ENCODE measurements at places on chromosomes 4 and X.

DNA sequence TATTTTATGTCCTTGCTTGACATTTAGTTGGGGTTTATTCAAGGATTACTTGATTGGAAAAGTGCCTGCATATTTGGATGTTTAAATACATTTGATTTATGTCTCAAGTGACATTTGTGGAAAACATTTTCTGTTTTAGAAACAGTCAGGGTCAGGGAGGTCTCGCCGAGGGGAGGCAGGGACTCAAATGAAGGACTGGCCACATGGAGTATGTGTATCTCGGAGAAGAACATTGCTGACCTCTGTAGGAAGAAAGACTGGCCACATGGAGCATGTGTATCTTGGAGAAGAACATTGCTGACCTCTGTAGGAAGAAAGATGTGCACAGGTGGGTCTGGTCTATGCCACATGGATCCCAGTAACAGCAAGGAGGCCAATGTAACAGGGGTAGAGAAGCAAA is 233.6 kb downstream of the TRIML1 start:
- DNase-seq: peak; percentile 3

GRCh38 chr4:74311696-74312313 is 3.5 kb downstream of the EPGN start:
- peak; percentile 87 for DNase-seq

DNA sequence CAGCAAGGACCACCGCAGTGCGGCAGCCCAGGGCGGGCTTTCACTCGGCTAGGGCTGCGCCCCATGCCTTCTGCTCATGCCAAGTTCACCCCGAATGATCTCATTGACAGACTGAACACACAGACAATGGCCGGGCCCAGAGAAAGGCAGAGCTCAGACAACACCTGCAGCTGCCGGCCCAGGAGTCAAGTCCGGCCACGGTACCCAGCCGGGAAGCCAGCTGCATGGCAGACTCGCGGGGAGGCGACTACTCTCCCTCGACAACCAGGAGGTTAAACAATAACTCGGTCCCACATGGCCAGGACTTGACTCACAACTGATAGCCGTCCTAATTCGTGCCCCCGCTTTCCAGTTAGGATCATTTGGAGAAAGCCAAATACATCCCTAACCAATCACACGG is 50.4 kb downstream of the ABLIM2 start:
- no peak for DNase-seq

GRCh38 chr4:105145903-105146275 is 787 bp upstream of the TET2 start:
- peak; percentile 48 for DNase-seq

DNA sequence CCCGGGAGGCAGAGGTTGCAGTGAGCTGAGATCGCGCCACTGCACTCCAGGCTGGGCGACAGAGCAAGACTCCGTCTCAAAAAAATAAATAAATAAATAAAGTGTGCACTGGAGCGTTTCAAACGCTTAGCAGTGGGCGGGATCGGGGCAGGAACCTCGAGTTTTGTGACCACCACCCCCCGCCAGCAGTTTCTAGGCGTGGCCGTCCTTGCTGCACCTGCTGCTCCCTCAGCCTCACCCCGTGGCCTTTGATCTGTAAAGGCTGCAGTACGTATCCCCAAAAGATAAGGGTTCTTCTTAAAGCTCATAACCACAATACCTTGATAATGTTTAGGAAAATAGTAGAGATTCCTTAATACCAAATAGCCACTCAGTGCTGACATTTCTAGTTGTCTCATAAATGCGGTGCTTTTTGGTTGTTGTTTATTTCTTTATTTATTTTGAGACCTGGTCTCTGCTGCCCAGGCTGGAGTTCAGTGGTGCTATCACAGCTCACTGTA is 33.2 kb downstream of the PCGF3 start:
- DNase-seq: no peak

DNA sequence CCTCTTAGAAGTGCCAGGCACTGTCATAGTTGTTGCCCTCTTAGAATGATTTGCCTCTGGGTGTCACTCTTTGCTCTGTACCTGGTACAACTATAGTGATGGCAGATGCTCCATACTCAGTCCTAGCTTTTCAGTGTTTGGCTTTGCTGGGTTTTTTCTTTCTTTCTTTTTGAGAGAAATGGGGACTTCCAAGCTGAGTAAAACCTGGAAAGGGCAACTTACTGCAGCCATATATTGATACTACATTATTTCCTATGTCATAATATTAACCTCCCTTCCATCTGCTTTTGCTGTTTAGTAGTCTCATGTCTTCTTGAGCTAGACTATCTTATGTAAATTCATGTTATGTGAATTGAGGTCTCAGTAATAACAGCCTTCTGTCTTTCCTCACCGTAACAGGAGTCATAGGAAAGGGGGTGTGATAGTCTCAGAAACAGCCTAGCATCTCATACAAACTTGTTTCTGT is 49.0 kb downstream of the NIPAL1 start:
- DNase-seq: no peak

DNA sequence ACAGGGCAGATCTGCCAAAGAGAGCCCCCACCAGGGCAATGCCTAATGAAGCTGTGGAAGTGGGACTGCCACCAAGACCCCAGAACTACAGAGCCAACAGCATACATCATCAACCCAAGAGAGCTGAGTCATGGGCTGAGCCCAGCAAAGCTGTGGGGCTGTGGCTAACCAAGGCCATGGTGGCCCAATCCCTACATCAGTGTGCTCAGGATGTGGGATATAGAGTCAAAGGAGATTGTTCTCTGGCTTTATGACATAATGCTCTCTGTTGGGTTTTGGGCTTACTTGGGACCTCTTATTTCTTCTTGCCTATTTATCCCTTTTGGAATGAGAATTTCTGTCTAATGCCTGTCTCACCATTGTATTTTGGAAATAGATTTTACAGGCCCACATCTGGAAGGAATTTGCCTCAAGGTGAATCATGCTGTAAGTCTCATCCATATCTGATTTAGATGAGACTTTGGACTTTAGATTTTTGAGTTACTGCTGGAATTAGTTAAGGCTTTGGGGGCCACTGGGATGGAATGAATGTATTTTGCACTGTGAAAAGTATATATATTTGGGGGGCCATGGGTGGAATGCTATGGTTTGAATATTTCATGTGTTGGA is 5.4 kb upstream of the PRDM5 start:
- DNase-seq: no peak

DNA sequence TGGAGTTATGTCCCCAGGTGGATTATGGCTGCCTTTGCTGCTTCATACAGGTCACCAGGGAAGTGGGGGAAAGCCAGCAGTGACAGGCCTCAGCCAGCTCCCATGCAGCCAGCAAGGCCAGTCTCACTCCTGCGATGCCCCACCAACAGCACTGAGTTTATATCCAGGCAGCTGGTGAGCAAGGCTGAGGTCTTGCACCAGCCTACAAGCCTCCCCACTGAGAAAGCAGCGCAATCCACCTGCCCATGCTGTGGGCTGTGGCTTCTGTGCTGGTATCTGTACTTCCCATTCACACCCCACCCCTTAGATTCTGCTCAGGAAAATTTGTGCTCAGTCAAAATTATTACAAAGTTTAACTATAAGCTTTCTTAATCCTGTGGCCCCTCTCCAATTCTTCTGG is 153.5 kb downstream of the HHIP start:
- DNase-seq: no peak

GRCh38 chrX:54280466-54280865 is 77.4 kb downstream of the WNK3 start:
- DNase-seq: no peak

- peak; percentile 7 for DNase-seq
These were observed 4.9 kb downstream of the PLAC8 start for GRCh38 chr4:83109480-83110222.

DNA sequence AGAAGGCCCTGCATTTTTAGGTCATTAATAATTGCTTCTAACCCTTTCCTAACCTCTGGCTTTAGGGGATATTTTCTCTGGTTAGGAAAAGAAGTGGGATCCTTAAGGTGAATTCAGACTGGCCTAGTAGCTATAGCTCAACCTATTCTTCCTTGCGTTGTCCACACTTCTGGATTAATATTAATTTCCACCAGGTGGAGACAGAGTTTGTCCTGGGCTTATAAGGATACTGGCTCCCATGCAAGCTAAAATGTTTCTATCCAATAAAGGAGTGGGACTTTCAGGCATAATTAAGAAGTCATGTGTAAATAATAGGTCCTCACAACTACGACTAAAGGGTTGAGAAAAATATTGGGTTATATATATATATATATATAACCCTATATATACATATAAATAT is 860.0 kb upstream of the POU3F4 start:
- peak; percentile 0 for DNase-seq

- no peak for DNase-seq
These were observed 63.6 kb upstream of the SH3RF1 start for GRCh38 chr4:169334335-169334734.

- no peak for DNase-seq
These were observed 153.2 kb upstream of the PRDX4 start for GRCh38 chrX:23514082-23514481.

- DNase-seq: no peak
These were observed 36.5 kb upstream of the RASL11B start for GRCh38 chr4:52825460-52826090.

GRCh38 chr4:36651253-36651652 is 369.8 kb downstream of the DTHD1 start:
- DNase-seq: no peak

DNA sequence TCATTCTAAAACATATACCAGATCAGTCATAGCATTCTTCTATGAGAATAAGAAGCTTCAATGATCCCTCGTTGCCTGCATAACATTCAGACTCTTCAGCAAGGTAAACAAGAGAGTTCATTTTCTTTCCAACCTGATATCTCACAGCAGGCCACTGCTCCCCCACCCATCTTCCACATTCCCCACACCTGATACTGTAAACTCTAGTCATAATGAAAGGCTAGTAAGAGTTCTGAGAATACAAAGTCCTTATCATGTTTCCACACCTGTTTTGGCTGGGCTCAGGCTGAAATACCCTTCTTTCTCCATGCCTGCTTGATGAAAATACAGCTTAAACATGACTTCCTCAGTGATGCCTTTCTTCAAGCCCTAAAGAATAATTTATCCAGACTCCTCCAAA is 2.3 kb upstream of the AASDH start:
- no peak for DNase-seq

DNA sequence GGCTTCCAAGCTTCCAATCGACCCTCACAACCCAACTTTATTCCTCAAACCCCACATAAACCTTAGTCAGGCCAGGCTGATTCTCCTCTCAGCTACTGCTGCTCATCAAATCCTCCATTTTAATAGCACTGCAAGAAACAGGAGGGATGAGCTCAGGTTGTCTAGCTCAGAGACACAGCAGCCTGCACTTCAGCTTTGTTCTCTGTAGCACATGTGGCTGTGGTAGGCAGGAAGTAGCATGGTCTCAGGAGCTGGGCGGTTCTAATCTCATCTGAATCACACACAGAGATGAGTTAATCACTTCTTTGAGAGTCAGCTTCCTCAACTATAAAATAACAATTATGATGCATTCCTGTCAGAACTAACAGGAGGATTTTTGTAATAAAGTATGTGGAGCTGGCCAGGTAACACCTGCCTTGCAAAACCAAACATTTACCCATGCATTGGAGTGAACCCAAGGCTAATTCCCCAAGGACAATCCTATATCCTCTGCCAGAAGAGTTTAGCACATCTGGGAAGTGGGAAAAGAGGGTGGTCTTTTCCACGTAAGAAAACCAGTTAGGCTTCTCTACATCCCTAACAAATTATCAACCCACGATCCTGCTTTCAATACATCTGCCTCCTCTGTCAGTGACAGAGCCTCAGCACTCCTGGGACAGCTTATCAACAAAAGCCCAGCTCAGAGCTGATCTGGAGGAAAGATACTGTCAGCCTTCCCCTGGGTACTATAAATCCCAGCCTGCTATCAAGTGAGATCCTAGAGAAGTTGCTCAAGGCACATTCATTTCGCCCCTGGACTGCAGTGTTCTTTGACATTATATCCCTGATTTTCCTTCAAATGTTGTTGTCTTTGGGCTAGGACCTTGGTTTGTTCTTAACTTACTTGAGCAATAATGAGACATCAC is 32.8 kb downstream of the ELOVL6 start:
- no peak for DNase-seq

DNA sequence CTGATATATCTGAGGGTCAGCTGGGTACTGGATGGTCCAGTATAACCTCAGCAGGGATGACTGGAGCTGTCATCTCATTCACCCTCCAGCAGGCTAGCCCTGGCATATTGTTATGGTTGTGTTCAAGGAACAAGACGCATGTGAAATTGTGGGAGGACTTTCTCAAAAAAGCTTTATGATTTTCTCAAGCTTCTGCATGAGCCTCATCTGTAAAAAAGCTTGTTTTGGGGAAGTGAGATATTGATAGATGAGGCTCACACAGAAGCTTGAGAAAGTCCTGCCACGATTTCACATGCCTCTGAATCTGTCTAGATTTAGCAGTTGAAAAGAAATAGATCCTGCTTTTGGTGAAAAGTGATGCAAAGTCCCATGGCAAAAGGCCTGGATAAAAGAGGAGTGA is 93.4 kb downstream of the SPCS3 start:
- no peak for DNase-seq

DNA sequence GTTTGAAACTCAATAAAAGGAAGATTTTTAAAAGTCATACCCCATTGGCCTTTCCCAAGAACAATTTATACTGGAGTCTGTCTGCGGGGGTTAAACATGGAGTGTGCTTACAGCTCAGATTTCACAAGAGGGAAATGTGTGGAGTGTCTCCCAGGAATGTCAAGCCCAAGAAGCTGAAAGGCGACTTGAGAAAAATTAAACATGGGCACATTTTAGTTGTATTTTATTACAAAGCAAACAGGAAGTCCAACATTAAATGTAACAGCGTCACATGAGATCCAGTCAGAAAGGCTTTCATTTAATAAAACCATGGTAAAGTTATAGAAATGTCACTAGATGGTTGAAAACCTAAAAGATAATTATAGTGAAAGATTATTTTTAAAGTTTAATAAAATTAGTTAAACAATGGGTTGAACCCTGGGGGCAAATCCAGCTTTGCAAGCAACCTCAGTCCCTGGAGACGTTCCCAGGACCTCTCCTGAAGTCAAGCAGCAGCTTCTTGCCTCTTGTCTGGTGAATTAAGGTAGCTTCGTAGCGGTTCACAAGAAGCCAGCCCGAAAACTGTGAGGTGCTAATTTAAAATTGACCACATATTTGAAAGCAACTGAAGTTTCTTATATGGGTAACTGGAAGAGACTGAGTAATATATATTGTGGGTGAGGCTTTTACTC is 168.4 kb upstream of the EDNRA start:
- no peak for DNase-seq

GRCh38 chr4:44842531-44842930 is 116.2 kb upstream of the GNPDA2 start:
- no peak for DNase-seq

DNA sequence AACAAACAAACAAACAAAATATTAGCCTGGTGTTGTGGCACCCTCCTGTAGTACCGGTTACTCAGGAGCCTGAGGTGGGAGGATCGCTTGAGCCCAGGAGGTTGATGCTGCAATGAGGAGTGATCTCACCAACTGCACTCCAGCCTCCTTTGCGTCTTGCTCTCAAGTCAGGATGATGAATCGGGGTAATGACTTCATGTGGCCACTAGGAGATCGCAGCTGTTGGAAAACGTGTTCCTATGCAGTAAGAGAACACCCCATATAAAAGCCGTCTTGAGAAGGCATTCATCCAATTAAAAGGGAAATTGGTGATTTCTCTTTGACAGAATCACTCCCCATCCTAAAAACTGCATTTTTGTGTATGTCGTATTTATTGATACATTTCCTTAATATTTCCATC is 6.9 kb downstream of the CCNB3 start:
- DNase-seq: no peak
